ENCODE measurements at places on chromosomes 12 and 14.

GRCh38 chr12:93176165-93176564, 201.6 kb upstream of the NUDT4 start:
- no peak for DNase-seq

- DNase-seq = peak; percentile 93
Measured at GRCh38 chr12:127165567-127166392, 1101.2 kb upstream of the TMEM132C start.

GRCh38 chr12:87136330-87136976, 880.3 kb upstream of the MGAT4C start:
- peak; percentile 18 for DNase-seq

DNA sequence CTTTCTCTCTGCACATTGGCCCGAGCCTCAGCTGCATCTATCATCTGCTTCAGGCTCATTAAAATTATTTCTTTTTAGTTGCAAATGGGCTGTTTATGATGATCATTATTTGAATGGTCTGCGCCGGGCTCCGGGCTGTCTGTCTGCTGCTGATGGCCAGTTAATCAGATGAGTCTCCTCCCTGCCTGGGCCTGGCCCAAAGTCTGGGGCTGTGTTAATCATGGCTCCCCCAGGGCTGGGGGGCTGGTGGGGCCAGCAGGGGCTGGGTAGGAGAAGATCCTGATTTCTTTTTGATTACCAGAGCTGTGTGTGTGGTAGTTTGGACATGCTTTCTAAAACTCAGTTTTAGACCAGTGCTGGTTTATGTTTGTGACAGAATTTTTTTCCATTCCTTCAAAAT, 159.1 kb downstream of the PHETA1 start:
- no peak for DNase-seq

GRCh38 chr14:101760138-101761011, 1.1 kb upstream of the PPP2R5C start:
- DNase-seq = peak; percentile 84

- DNase-seq = no peak
Measured at GRCh38 chr12:79435742-79436141, 255.0 kb downstream of the PAWR start.

DNA sequence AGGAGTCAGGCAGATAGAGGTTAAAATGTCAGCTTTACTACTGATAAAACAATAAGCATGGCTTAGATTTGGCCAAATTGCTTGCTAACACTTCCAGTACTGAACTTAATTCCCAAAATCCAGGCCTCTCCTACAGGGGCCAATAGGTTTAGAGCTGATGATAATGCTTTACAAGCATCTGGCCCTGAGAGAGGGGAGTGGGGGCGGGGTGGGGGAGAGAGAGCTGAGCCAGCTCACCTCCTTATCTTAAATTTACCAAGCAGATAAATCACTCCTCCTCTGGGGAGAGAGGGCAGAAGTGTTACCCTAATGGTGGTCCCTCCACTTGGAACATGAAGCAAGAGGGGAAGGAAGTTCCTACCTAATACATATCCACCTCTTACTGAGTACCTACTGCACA, 182.2 kb upstream of the CRY1 start:
- DNase-seq = no peak

Data from A549 (cell line).